ENCODE measurements at places on chromosomes 6 and 20.

DNA sequence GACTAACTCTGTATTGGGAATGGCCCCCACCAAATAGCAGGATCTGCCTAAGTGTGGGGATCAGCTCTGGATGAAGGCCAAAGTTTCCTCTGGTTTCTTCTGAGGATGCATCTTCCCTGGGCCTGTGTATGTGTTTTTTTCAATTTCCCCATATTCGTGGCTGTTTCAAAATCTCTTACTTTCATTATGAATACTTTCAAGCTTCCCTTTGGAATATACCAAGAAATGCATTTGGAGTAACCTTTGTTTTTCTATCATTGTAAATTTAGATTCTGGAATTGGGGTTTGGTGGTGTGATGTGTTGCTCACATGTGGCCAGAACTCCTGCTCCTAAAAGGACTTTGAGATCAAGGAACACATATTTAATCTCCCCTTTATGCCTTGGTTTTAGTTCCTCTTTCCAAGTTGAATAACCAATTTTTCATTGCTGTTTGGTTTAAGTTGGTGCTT is 8.4 kb downstream of the ENTPD6 start:
- no peak for DNase-seq

DNA sequence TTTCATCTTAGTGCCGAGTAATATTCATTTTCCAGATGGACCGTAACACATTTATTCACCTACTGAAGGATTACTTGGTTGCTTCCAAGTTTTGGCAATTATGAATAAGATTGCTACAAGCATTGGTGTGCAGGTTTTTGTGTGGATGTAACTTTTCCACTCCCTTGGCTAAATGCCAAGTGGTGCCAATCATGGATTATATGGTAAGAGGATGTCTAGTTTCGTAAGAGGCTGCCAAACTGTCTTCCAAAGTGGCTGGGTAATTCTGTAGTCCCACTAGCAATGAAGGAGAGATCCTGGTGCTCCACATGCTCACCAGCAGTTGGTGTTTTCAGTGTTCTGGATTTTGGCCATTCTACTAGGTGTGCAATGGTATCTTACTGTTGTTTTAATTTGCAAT is 117.1 kb downstream of the IRF4 start:
- DNase-seq = no peak

DNA sequence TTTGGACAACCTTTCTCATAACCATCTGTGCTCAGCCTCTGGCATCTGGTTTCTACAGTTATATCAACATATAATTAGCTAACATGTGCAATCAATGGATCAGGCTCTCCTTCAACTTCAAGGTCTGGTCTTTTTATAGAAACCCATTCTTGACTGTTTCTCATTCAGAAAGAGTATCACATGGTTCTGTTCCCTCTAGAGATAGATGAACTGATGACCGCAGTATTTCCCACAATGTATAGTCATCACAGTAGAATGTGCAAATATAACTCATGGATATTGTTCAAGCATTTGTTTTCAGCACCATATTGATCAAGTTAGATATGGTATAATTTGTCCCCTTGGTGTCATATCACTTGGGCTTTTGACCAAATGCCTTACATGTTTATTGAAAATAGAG is 656.2 kb downstream of the FRK start:
- no peak for DNase-seq

DNA sequence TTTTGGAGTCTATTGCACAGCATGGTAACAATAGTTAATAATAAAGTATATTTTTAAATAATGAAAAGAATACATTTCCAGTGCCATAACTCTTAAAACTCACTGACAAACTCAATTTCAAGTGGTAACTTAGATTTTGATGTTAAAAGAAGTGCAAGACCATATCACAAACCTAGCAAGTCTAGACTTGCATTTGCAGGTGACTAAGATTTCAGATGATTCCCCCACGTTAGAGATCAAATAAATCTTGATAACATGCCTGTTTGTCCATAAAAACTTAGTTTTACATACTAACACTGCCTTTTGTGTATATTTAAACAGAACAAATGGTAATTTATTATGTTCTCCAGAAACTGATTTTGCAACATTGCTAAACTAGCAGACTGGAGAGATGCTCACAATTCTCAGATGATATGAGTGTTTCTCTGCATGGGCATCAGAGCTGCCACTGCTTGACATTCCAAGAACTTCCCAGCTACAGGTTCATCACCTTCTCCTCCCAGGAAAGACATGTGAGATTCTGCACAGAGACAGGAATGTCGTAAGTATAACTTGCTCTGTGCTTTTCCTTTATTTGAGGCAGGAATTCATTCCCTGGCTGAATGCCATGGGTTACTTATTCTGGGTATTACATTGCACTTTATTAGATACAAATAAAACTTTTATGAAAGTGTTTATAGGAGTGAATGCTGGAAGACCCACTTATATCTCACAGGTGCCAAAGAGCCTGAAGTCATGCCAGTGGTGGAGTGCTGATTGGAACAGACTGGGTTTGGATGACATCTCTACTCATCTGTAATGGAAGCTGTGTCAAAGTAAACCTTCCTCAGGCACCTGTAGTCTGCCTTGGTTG is 160.2 kb upstream of the FOXA2 start:
- no peak for DNase-seq

DNA sequence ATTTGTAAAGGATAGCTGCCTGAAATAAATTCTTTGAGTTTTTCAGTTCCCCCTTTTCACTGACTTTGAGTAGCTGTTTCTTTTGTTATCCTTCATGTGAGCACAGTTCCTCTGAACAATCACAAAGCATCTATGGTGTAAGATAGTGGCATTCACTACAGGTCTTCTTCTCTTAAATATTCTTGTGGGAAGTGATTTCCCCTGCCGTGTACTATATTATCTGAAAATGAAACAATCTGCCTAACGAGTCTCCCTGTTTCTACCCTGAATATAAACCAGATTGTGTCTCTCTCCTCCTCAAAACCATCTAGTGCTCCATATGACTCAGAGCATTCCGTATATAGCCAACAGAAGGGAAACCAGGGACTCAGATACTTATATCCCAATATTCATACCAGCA is 380.1 kb upstream of the SOX4 start:
- no peak for DNase-seq

- no peak for DNase-seq
Measured at GRCh38 chr6:11912420-11912819, 99.7 kb upstream of the HIVEP1 start.

GRCh38 chr20:20286061-20286460 is 81.8 kb upstream of the INSM1 start:
- no peak for DNase-seq

DNA sequence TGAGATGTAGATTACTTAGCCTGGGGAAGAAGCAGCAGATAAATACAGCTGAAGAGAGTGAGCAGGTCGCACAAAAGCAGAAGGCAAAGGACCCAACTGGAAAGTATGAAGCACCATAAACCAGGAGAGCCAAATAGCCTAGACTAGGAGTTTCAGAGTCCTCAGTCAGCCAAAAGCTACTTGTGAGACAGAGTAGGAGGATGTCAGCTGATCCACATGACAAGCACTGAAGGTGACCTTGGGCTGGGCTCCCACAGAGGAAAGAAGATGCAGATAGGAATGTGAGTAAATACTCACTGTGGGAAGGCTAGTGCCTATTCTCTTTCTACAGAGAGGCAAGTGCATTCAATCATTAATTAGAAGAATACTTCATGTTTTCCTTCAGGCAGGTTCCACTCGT is 274.0 kb upstream of the POU3F2 start:
- DNase-seq = no peak

- peak; percentile 53 for DNase-seq
Measured at GRCh38 chr6:33620856-33621710, at the start of gene ITPR3. Gene ITPR3 (plus strand): TSS chr6:33621322. CDS start chr6:33621603, 281 bp downstream.

DNA sequence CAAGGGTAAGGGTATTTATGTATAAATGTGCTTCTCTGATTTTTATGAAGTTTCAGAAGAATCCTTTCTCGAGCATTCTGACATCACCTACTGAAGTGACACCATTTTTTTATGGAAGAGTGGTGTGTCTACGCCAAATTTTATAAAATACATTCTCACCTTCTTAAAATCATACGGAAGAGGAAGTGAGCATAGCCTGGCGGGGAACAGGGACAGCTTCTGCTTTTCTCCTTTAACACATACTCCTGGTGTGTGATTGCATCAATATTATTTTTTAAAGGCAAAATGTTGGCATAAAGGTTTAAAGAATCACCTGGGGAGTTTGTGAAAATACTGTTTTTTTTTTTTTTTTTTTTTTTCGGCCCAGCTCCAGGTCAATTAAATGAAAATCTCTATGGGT is 733.6 kb upstream of the MAN1A1 start:
- no peak for DNase-seq

GRCh38 chr6:6569096-6569810 is 19.3 kb upstream of the LY86 start:
- DNase-seq = no peak

- no peak for DNase-seq
Measured at GRCh38 chr20:18272451-18272850, 15.9 kb upstream of the ZNF133 start.

DNA sequence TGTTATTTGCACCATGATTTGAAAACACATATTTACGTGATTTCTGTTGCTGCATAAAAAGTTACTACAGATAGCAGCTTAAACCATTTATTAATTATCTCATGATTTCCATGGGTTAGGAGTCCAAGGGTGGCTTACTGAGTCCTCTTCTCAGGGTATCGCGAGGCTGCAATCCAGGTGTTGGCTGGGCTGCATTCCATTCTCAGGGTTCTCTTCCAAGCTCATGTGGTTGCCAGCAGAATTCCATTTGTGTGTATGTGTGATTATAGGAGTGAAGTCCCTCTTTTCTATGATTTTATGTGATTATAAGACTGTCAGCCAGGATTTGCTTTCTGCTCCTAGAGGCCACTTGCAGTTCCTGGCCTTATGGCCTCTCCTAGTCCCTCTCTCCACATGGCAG is 135.1 kb downstream of the FAM83B start:
- no peak for DNase-seq

DNA sequence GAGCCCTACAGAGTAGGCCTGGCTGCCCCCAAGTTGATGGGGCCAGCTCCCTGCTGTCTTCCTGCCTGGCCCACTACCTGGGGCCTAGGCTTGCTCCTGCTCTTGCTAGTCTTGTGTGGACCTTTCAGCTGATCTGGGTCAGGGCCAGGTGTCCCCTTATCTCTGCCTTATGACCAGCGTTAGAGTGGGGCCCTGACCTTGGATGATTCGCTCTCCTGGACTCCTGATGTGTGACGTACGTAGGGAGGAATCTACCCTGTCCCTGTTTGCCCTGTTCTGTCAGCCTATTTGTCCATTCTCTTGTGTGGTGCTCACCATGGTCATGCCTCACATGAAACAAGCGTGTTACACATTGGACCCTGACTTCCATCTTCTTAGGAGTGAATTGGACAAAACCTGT is 571.8 kb downstream of the QKI start:
- DNase-seq = no peak

DNA sequence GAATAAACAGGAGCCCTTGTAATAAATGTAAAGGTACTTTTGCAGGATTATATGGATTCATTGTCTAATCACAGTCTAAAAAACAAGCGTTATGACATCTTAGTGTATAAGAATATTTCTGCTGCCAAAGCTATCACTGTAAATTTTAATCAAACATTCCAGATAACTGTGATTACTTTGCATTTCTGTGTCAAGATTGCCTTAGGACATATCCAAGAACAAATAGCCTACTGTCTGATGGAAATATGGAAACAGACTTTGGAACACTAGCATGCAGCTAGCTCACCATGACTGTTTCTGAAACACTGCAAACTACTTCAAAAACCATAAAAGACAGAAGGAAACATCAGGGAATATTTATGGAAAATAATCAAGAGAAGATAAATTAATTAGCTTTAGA is 248.7 kb upstream of the ASCC3 start:
- DNase-seq = no peak

DNA sequence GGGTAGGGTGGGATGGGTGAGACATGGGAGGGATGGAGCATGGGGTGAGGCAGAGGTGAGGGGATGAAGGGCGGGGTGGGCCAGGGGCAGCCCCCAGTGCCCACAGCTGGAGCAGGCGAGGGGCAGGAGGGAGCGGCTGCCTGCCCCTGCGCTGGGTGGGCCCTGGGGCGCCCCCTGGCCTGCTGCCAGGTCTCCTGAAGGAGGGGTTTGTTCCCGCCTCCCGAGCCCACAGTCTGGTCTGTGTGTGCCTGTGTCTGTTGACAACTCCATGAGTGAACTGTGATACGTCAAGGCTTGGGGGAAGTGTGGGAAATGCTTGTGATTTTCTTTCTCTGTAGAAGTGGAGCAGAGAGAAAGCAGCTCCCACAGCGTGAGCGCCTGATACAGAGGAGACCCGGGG is 10.9 kb upstream of the MRGBP start:
- DNase-seq = no peak

DNA sequence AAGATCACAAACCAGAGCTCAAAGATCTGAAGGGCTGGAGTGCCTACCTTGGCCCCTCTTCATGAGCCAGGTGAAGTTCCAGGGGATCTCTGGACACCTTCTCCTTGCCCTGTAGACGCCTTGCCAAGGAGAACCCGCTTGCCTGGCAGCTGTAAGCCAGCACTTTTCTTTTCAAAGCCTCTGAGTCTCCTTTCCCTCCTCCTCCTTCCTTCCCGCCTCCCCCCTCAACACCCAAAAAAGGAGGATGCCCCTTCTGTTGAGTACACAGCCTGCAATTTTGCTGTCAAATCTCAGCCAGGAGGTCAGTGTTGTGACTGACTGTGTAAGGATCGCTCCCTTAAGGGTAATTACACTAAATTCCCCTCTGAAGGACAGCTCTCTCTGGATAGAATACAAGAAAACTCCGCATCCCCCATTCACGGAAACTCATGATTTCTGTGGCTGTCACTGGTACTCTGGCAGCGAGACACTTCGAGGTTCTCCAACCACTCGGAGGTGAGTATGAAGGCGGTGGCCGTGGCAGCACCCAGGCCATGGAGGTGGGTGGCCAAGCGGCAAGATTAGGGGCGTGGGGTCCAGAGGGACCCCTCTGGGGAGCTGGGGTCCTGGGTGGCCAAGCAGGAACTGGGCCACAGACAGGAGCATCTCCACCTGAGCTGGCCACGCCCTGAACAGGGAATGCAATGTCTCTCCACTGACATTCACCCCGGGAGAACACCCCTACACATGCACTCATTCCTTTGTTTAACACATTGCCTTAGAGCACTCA is 23.2 kb upstream of the FOXP4 start:
- DNase-seq = no peak

DNA sequence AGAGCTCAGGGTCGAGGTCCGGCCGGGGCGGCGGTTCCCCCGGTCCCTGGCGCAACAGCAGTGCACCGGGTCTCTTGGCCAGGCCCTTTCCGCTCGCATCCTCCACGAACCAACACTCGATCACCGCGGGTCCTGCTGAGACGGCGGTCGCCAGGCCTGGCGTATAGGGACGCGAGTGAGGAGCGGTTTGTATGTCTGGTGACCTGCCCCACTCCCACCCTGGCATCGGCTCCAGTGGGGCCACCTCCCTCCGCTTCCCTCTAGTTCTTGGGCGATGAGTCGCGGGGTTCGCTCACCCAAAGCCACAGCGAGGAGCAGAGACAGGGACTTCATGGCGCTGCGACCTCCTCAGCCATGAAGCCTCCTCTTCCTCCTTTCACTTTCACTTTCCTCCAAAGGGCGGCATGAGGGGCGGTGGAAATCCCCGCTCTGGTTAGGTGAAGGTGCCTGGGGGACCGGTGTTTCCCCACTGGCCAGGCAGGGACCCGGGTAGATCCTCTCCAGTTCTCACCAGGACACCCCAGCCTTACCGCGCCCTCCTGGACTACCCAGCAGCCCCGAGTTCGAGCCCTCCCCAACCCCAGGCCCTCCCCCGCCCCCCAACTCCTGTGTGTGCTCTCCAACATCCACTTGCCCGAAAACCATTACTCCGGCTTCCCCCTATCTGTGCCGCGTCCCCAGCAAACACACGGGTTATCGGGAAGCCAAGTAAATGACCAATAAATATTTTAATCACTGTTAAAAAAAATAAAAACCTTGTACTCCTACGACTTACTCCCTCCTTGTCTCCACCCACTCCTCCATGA is at the start of gene TAPBP:
TAPBP (minus strand) TSS at position 370 of the 806 bp plus-strand sequence; CDS start at position 333, 37 bp downstream.
- DNase-seq = peak; percentile 67

All from activated CD4-positive, alpha-beta T cell treated with anti-CD3 and anti-CD28 coated beads, Interleukin-2, amount 50 U/mL, for 24 hours (primary cell).